Left ventricle myocardium inferior (tissue), 1 donor: ENCODE measurements at places on chromosomes 5 and 9. TPM values are rescaled to one million over a fixed set of nuclear protein-coding genes. Genes with fewer than 3 reads are reported as not detected.

The MUSK gene
- total RNA-seq, result 1.5 TPM

The SPOUT1 gene
- total RNA-seq, result 17.5 TPM

The PDZD2 gene
- 120 TPM for total RNA-seq

The NR5A1 gene
- not detected for total RNA-seq

The SLC38A9 gene
- total RNA-seq, result 7.0 TPM

The IFNA13 gene
- not detected for total RNA-seq

The QRFP gene
- not detected for total RNA-seq

The GFI1B gene
- total RNA-seq, result 0.27 TPM

The SLC36A3 gene
- not detected for total RNA-seq

The SLC6A7 gene
- not detected for total RNA-seq

The IL3 gene
- total RNA-seq, result not detected

The SOHLH1 gene
- not detected for total RNA-seq

The SLC25A2 gene
- not detected for total RNA-seq

The C5orf52 gene
- not detected for total RNA-seq

The TAF11L7 gene
- total RNA-seq, result not detected

The LRRC70 gene
- 0.77 TPM for total RNA-seq

The EPB41L4A gene
- total RNA-seq, result 17.8 TPM

The GMCL2 gene
- not detected for total RNA-seq

The IL11RA gene
- 56.5 TPM for total RNA-seq

The CDH9 gene
- not detected for total RNA-seq

The CYLC2 gene
- total RNA-seq, result not detected

The OR1J2 gene
- not detected for total RNA-seq

The SLC27A6 gene
- total RNA-seq, result 61.1 TPM

The ZNF300 gene
- 1.1 TPM for total RNA-seq

The GPR151 gene
- total RNA-seq, result not detected

The OR1L6 gene
- not detected for total RNA-seq

The CARD9 gene
- total RNA-seq, result 1.2 TPM

The NFIB gene
- 110 TPM for total RNA-seq

The MSANTD3 gene
- total RNA-seq, result 19.8 TPM

The FOXD4L5 gene
- 0.08 TPM for total RNA-seq

The OTULINL gene
- total RNA-seq, result 3.8 TPM

The ISOC1 gene
- total RNA-seq, result 112 TPM

The CDC20B gene
- not detected for total RNA-seq

The CACNA1B gene
- 0.19 TPM for total RNA-seq

The OBP2B gene
- not detected for total RNA-seq

The ZNF354C gene
- 5.2 TPM for total RNA-seq

The CDH12 gene
- not detected for total RNA-seq

The PDCD1LG2 gene
- 2.0 TPM for total RNA-seq

The MEGF10 gene
- 0.47 TPM for total RNA-seq

The FBP2 gene
- total RNA-seq, result 0.33 TPM

The DMGDH gene
- 2.4 TPM for total RNA-seq

The PGM5 gene
- 190 TPM for total RNA-seq

The SPATA31C2 gene
- total RNA-seq, result not detected

The ADRB2 gene
- 5.1 TPM for total RNA-seq

The BTNL3 gene
- not detected for total RNA-seq

The ADAMTS13 gene
- total RNA-seq, result 3.1 TPM

The GRIA1 gene
- total RNA-seq, result 0.14 TPM

The FBN2 gene
- total RNA-seq, result 34.1 TPM

The PDGFRB gene
- 39.7 TPM for total RNA-seq

The MARCOL gene
- total RNA-seq, result not detected

The PCDHB15 gene
- total RNA-seq, result 2.8 TPM

The FBXL17 gene
- 49.4 TPM for total RNA-seq

The GLRA1 gene
- not detected for total RNA-seq

The FOCAD gene
- 29.0 TPM for total RNA-seq
